Spleen (tissue), 13 donors: ENCODE measurements at places on chromosomes 6 and 20. TPM values are rescaled to one million over a fixed set of nuclear protein-coding genes. Genes with fewer than 3 reads are reported as not detected.

DNA sequence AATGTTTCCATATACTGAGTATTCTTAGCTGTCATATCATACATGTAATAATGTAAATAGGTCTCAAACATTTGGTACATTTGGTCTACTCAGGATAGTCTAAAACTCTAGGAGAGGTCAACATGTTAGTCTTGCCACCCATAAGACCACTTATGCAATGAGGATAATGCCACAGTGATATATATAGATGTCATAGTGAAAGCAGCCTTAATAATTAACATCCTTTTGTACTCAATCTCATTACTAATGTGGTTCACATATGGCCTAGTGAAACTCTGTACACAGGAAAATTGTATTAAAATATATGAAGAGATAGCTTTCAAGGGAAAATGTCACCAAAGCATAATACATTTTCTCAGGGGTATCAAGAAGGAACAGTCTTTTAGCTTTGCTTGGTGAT is 577.9 kb downstream of the TFAP2B start:
- H3K27ac ChIP-seq, result no peak overlapping the region
- DNase-seq, result no peak
- H3K4me1 ChIP-seq, result no peaks in the 10 kb centered on the region
- no peaks in the 10 kb centered on the region for H3K36me3 ChIP-seq

Gene SIGLEC1
- polyA plus RNA-seq, result 8.1 TPM

DNA sequence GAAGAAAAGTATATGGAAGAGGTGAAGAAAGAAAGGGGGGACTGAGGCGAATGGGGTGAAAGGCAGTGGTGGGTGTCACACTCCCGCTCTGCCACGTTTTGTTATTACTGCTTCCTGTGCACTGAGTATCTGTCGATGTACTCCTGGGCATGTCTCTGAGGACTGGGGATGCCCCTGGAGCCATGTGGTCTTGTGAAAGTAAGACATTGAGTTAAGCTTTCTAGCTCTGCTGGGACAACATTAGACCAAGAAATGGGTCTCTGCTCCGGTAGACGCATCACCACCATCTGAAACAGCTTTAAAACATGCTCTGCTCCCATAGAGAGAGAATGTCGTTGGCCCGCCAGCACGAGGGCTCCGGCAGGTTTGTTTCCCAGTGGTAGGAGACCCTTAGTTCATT is 40.0 kb downstream of the IRF4 start:
- H3K4me3 ChIP-seq, result no peak overlapping the region
- H3K27ac ChIP-seq, result no peak overlapping the region
- H3K4me1 ChIP-seq, result peaks cover 16% of the 10 kb centered on the region
- H3K36me3 ChIP-seq, result no peaks in the 10 kb centered on the region

Gene TRIM40
- polyA plus RNA-seq, result not detected

GRCh38 chr6:125379174-125379573 is 77.4 kb upstream of the HDDC2 start:
- H3K4me3 ChIP-seq, result no peak overlapping the region
- no peaks in the 10 kb centered on the region for H3K4me1 ChIP-seq
- no peak for DNase-seq
- H3K36me3 ChIP-seq, result no peaks in the 10 kb centered on the region
- H3K27ac ChIP-seq, result no peak overlapping the region

GRCh38 chr6:1509241-1509640 is 100.5 kb upstream of the FOXC1 start:
- no peak overlapping the region for H3K27ac ChIP-seq
- no peaks in the 10 kb centered on the region for H3K4me1 ChIP-seq
- H3K36me3 ChIP-seq, result no peaks in the 10 kb centered on the region
- H3K27me3 ChIP-seq, result no peaks in the 10 kb centered on the region
- no peak overlapping the region for H3K4me3 ChIP-seq

DNA sequence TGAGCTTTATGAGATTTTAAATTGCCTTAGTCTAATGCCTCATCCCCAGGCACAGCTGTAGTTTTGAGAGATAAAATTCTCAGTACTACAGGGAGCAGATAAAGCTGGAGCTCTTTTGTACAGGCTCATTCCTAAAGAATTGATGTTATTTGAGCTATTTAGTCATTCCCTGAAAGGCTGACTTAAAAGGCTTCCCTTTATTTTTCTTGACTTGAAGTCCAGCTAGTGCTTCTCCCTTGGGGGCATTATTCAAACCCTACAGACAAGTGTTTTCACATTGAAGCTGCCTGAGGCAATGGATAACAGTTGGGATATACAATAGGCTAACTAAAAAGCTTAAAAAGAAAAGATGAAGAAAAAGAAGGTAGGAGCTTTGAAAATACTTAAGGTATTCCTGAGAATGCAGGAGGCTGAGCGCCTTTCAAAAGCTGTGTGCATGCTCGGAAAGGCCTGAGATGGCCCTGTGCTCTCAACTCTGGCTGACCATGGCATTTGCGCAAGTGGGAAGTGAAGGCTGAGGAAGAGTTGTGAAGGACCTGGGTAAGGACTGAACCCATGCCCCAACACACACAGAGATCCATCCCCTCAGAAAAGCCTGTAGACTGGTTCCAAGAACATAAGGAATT is 315.1 kb downstream of the SMOC2 start:
- H3K27ac ChIP-seq, result no peak overlapping the region
- DNase-seq, result no peak
- H3K4me1 ChIP-seq, result no peaks in the 10 kb centered on the region
- H3K36me3 ChIP-seq, result no peaks in the 10 kb centered on the region
- no peaks in the 10 kb centered on the region for H3K27me3 ChIP-seq

Gene SYCP2
- 1.5 TPM for polyA plus RNA-seq

Gene KDM1B
- polyA plus RNA-seq, result 3.6 TPM

DNA sequence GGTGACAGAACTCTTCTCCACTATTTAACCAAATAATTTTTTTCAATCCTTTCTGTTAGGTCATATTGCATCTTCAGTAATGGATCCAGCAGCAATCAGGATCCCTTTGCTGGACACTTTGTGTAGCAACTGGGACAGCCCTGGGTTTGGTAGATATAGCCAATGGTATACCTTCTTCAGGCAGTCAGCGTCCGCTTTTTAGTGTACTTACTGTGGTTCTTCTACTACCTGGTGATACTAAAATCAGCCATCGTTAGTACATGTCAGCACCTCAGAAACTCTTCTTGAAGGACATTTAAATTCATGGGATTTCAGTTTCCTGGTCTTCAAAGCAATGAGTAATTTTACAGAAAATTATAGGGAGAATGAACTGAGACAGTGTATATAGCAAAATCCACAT is 93.5 kb downstream of the ADGRG6 start:
- DNase-seq, result no peak
- H3K36me3 ChIP-seq, result no peaks in the 10 kb centered on the region
- H3K4me1 ChIP-seq, result no peaks in the 10 kb centered on the region
- H3K27ac ChIP-seq, result no peak overlapping the region
- no peak overlapping the region for H3K4me3 ChIP-seq

DNA sequence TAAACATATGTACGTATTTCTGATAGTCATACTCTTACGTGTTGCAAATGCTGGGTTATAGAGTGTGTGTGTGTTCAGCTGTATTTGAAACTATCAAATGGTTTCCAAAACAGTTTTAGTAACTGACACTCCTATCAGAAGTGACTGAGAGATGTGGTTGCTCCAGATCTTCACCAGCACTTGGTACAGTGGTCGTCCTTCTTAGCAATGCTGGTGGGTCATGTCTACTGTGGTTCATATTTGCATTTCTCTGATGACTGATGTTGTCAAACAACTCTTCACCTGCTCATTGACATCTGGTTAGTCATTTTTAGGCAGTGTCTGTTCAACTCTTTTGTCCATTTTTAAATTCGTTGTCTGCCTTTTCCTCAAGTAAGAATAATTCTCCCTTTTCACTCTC is 259.3 kb downstream of the KIF16B start:
- no peak overlapping the region for H3K4me3 ChIP-seq
- no peaks in the 10 kb centered on the region for H3K4me1 ChIP-seq
- H3K27ac ChIP-seq, result no peak overlapping the region
- no peaks in the 10 kb centered on the region for H3K36me3 ChIP-seq
- no peaks in the 10 kb centered on the region for H3K27me3 ChIP-seq
- DNase-seq, result no peak

GRCh38 chr20:34643928-34644327 is 33.0 kb downstream of the PIGU start:
- no peak overlapping the region for H3K4me3 ChIP-seq
- H3K27ac ChIP-seq, result peak overlapping the region; percentile 2
- H3K4me1 ChIP-seq, result no peaks in the 10 kb centered on the region
- no peaks in the 10 kb centered on the region for H3K27me3 ChIP-seq
- peaks cover 29% of the 10 kb centered on the region for H3K36me3 ChIP-seq

DNA sequence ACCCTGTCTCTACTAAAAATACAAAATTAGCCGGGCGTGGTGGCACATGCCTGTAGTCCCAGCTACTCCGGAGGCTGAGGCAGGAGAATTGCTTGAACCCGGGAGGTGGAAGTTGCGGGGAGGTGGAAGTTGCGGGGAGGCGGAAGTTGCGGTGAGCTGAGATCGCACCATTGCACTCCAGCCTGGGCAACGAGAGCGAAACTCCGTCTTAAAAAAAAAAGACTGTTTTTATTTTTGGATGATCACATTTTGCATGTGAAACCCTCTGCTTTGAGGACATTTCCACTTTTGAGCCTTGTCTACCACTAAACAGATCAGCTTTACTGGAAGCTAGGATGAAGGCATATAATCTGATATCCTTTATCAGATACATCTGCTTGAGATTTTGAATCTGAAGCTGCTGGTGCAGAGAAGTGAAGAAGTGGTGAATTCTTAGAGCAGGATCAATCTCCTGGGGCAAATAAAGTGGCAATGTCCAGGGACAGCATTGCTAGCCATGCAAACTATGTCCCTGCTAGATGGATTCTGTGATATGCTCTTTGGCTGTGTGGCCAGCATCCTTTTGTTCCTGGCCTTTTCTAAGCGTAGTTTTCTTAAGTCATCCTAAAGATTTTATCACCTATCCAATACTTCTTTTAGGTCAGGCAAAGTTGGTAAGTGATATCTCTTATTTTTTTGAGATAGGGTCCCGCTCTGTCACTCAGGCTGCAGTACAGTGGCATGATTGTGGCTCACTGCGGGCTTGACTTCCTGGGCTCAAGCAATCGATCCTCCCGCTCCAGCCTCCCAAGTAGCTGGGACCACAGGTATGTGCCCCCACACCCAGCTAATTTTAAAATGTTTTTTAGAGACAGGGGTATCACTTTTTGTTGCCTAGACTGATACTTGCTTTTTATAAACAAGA is 23.3 kb downstream of the RBL1 start:
- H3K27me3 ChIP-seq, result no peaks in the 10 kb centered on the region
- no peak for DNase-seq
- H3K4me3 ChIP-seq, result no peak overlapping the region
- H3K27ac ChIP-seq, result no peak overlapping the region
- no peaks in the 10 kb centered on the region for H3K4me1 ChIP-seq

Gene AKAP12
- 6.1 TPM for polyA plus RNA-seq

DNA sequence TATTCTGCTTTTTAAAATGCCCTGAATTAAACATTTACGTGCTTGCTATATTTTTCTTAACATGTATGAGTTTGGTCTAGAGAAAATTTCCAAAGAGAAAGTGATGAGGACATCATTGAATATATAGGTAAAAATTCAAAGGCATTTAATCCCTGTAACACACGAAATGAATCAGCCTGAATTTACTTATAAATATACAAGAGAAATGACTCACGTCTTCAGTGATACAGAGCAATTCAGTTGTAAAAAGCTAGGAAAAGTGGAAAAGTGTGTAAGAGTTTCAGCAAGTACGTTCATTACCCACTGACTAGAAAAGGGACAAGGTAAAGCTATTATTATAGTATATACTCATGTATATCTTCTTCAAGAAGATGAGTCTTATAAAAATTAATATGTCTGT is 124.8 kb downstream of the HIVEP1 start:
- peaks cover 9% of the 10 kb centered on the region for H3K4me1 ChIP-seq
- H3K4me3 ChIP-seq, result no peak overlapping the region
- H3K36me3 ChIP-seq, result peaks cover 3% of the 10 kb centered on the region
- DNase-seq, result no peak
- no peak overlapping the region for H3K27ac ChIP-seq

- no peak overlapping the region for H3K4me3 ChIP-seq
- no peak for DNase-seq
- peaks cover 25% of the 10 kb centered on the region for H3K27me3 ChIP-seq
- H3K4me1 ChIP-seq, result peaks cover 17% of the 10 kb centered on the region
- no peak overlapping the region for H3K27ac ChIP-seq
Measured at GRCh38 chr6:101394936-101395335, 1.4 kb downstream of the GRIK2 start.

- H3K27ac ChIP-seq, result no peak overlapping the region
- H3K27me3 ChIP-seq, result peaks cover 11% of the 10 kb centered on the region
- DNase-seq, result peak; percentile 94
Measured at GRCh38 chr6:36340618-36341454, 4.1 kb upstream of the BNIP5 start.

GRCh38 chr6:113679051-113679450 is 178.1 kb upstream of the MARCKS start:
- H3K4me1 ChIP-seq, result no peaks in the 10 kb centered on the region
- no peaks in the 10 kb centered on the region for H3K36me3 ChIP-seq
- no peak overlapping the region for H3K4me3 ChIP-seq
- H3K27ac ChIP-seq, result no peak overlapping the region

Gene POU5F1
- 2.7 TPM for polyA plus RNA-seq

Gene AGPAT4
- 0.80 TPM for polyA plus RNA-seq

Gene CPNE5
- polyA plus RNA-seq, result 9.5 TPM

DNA sequence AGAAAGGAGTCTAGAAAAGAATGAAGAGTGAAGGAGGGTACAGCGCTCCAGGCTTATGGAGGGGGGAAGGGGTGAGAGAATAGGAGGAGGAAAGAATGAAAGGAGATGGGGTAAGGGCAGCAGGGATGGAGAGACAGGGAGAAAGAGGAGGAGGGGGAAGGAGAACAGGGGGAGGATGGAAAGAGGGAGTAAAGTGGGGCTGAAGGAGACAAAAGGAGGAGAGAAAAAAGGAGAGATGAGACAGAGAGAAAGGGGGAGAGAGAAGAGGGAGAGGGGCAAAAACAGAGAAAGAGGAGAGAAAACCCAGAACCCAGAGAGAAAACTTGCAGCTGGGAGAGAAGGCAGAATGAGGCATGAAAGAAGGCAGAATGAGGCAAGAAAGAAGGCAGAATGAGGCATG is 110.7 kb downstream of the GRM4 start:
- no peak overlapping the region for H3K27ac ChIP-seq
- no peak overlapping the region for H3K4me3 ChIP-seq
- no peaks in the 10 kb centered on the region for H3K27me3 ChIP-seq
- no peaks in the 10 kb centered on the region for H3K4me1 ChIP-seq
- no peaks in the 10 kb centered on the region for H3K36me3 ChIP-seq

DNA sequence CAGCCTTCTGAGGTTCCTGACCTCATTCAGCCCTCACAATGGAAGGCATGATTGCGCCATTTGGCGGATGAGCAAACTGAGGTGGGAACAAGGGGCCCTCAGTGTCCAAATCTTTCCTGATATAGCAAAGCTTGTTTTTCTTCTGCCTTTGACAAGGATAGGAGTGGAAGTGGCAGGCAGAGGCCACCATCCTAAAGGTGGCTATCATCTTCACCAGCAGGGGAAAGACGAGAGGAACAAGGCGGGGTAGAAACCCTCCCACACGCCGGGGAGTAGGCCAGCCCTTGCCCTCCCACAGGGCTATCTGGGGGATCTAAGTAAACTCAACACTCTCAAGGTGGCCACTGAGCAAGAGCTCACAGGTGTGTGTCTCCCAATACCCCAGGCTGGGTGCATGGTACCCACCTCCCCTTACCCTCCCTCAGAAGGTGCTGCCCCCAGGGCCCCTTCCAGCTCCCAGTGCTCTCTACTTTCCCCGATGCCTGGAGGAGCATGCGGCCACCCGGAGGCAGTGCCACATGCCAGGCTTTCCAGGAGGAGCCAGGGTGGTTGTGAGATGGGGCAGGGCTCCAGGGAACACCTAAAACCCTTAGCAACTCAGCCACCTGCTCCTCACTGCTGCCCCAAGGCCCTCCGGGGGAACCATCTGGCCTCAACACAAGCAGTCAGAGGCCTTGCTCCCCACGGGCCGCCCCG is 11.2 kb downstream of the SPDEF start:
- no peaks in the 10 kb centered on the region for H3K27me3 ChIP-seq
- no peak overlapping the region for H3K27ac ChIP-seq
- DNase-seq, result no peak
- no peaks in the 10 kb centered on the region for H3K36me3 ChIP-seq
- H3K4me1 ChIP-seq, result no peaks in the 10 kb centered on the region

Gene PTCHD4
- polyA plus RNA-seq, result not detected
